ENCODE measurements at places on chromosomes 2 and 18. TPM values are rescaled to one million over a fixed set of nuclear protein-coding genes. Genes with fewer than 3 reads are reported as not detected.

DNA sequence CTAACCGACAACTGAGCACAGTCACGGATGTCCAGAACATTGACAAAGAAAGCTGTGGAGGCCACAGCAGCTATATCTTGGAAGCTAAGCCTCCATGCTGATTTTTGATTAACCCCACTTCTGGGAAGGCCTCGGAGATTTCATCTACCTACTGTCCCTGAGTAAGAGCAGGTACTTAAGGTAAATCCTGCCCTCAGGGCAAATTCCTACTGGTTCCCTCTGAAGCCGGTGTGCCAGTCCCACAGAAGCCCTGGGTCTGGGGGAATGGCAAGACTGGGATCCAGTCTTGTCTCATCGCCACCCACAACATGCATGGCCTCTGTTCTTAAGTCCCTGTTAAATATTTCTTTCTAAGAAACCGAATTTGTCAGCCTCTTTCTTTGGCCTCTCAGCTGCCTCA is 18.7 kb downstream of the PER2 start:
- DNase-seq: no peak

DNA sequence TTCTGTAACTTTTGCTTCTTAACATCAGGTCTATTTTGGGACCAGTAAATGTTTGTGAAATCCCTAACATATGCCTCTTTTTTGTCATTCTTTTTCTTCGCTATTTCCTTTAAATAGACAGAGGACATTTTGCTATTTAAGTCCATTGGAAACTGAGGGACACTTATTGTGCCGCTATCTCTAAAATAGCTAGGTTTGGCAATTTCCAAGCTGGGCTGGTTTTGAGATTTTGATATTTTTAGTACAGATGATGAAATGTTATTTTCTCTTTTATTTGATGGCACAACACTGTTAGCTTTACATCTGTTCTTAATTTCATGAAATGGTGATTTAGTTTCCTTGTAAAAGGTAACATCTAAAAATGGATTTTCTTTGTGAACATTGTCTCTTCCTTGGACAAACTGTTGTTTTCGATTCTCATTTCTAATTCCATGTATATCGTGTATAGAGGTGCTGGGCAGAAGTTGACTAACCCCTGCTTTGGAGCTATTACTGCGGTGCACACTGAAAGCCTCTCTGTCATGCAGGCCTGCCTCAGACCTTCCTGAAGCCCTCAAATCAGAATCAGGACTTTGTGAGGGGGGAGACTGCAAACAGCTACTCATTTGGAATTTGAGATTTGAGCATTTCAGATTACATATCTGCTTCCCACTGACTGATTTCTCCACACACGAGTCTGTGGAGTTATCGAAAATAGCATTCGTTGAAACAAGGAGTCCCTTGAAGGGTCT is 594 bp downstream of the RAD51AP2 start:
- no peak for DNase-seq

DNA sequence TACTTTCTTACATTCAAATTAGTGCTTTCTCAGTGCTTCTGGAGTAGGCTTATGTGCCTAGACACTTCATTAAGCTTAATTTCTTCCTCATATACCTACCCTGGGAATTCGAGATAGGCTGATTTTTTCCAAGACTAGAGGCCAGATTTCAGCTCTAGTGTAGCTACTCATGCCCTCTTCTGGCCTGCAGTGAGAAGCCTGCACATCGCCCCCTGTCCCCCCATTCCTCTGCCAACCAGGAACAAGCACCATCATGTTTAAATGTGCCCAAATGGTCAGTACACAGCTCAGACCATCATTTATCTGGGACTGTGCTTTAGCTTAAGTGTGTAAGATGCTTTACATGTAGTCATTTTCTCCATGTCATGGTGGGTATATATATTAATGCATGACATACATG is 1218.8 kb upstream of the LRRTM1 start:
- DNase-seq: no peak

DNA sequence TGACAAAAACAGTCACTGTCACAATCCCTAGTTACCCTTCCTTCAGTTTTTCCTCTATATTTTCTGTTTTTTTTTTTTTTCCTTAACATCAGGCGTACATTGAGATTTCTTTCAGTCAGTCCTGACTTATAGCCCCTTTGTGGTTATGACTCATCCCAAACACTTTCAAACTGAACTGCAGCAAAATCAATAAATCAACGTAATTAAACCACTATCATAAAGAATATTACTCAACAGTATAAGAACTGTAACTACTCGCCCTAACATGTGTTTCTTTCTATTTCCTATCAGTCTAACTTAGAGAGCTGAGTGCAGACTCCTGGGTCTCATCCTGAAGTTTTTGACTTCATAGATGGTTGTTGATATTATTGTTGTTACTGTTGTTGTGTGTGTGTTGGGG is 523.5 kb downstream of the LRRTM4 start:
- no peak for DNase-seq

Gene LIMS3
- polyA plus RNA-seq: not detected

Gene PHLPP1
- polyA plus RNA-seq: 40.1 TPM

Gene SP140
- polyA plus RNA-seq: not detected

Gene LOXL3
- 4.9 TPM for polyA plus RNA-seq

Data from brain (organoid and tissue), 16 donors.